ENCODE measurements at places on chromosomes 3 and 15. TPM values are rescaled to one million over a fixed set of nuclear protein-coding genes. Genes with fewer than 3 reads are reported as not detected.

DNA sequence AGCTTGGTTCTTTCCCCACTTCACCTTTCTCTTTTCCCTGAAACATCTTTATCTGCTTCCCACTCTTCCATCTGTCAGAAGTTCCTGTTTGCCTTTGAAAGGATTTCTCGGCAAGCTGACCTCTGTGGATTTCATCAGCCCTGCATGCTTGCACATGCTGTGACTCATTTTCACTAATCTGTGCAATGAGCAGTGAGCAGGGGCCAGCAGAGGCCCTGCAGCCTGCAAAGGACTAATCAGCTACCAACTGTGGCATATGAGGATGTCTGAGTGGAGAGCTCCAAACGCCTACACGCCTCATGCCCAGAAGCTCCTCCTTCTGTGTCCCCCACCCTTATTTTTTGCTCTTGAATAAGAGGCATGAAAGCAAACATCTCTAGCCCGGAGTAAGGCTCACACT lies 333.0 kb upstream of the SEMA6D start:
- DNase-seq = peak; percentile 3

GRCh38 chr3:124558991-124559845 lies 171.0 kb upstream of the UMPS start:
- DNase-seq = no peak

ITIH3 gene
- 0.07 TPM for polyA plus RNA-seq

PSTPIP1 gene
- polyA plus RNA-seq = 85.9 TPM

NAALADL2 gene
- polyA plus RNA-seq = not detected

PIAS1 gene
- polyA plus RNA-seq = 89.8 TPM

Measured in CD14-positive monocyte (primary cell).